Lower leg skin (tissue), 4 donors: ENCODE measurements at places on chromosomes 11 and 22. TPM values are rescaled to one million over a fixed set of nuclear protein-coding genes. Genes with fewer than 3 reads are reported as not detected.

The OR5P2 gene
- 4.0 TPM for total RNA-seq

The NXPE1 gene
- not detected for total RNA-seq

- no peak for DNase-seq
Observed at GRCh38 chr11:133930767-133931448, 25.9 kb downstream of the IGSF9B start.

DNA sequence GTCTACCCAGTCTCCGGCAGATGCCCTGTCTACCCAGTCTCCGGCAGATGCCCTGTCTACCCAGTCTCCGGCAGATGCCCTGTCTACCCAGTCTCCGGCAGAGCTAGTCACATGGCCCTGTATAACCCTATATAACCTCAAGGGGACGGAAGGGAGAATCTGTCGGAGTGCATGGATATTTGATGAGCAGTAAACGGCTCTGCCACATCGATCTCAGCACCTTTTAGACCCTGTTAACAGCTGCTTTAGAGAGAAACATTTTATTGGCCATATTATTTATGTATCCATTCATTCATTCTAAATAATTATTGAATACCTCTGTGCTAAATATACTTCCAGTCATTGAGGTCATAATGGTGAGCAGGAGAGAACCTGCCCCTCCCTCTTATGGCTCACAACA, 228.9 kb downstream of the NTM start:
- no peak for DNase-seq

GRCh38 chr11:77147668-77148321, 19.7 kb downstream of the MYO7A start:
- no peak for DNase-seq

- no peak for DNase-seq
Observed at GRCh38 chr22:40641269-40641668, 4.8 kb upstream of the MRTFA start.
